D341Med (cell line): ENCODE measurements at places on chromosomes 5 and 9.

DNA sequence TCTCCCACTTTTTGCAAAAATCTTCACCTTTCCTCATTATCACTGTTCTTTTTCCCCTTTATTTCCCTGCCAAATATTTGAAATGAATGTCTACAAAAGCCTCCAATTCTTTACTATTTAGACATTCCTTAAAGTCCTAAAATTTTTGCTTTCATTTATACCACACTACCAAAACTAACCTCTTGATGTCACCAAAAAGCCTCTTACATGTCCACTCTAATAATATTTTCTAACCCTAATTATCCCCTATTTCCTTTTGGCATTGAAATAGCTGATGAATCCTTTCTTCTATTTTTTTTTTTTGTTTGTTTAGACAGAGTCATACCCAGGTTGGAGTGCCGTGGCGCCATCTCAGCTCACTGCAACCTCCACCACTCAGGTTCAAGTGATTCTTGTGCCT is 32.3 kb upstream of the NRG2 start:
- DNase-seq: no peak

DNA sequence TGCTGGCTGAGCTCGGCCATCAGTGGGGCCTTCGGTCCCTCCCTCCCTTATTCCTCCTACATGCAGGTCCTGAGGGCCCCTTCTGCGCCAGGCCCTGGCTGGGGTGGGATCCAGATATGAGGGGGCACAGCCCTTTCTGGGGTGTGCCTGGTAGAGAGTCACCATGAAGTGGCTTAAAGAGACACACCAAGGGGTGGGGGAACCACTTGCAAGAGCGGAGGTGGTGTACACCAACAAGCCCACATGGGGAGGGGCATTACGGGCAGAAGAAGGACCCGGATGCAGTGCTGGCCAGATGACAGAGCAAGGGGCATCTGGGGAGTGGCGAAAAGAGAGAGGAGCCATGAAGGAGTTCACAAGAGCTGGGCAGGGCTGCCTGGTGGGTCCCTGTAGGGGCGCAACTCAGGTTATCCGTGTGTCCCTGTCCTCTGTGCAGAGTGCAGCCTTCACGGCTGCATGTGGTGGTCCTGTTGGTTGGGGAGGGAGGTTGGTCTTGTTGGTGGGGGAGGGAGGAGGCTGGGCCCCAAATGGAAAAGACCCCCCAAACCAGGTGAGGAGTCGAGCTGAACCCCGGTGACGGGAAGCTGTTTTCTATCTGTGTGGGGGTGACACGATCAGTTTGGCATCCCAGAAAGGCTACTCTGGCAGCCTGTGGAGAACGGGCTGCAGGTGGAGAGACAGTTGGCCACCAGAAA is 158.1 kb downstream of the DAB2IP start:
- DNase-seq: no peak

- no peak for DNase-seq
Observed at GRCh38 chr5:16906255-16906654, 29.8 kb downstream of the MYO10 start.

GRCh38 chr5:32394981-32395380 is 49.6 kb downstream of the ZFR start:
- DNase-seq: no peak

DNA sequence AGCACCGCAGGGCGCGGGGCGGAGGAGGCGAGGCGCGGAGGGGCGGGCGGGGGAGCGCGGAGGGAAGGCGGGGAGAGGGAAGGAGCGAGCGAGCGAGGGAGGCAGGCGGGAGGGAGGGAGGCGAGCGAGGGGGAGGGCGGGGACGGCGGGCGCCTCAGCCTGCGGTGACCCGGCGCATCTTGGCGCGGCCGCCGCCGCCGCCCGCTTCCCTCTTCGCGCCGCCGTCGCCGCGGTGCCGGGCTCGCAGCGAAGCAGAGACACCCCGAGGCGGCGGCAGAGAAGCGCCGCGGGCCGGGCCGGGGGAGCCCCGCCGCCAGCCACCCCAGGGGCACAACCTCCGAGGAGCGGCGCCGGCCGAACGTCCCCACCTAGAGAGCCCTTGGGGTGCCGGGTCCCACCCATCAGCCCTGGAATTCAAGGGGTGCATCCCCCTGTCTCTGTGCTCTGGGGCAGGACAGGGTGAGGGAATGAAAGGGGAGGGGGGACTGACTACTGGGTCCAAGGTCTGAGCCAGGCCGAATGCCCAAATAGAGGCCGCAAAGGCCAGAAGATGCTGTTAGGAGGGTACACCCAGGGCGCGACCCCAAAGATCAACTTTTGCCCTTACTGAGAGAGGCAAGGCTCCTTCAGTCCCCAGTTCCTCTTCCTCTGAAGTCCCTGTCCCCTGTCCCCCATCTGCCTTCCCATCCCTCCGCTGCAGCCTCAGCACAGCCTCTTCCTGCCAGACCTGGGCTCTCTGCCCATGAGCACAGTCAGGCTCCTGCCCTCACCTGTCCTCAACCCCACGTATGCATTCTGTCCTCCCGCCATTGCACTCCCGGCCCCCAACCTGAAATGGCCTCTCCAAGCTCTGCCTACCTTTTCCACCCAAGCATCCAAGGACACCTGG is at the start of gene ADAMTS2:
TSS of gene ADAMTS2 (minus strand) at position 29 of the 889 bp plus-strand sequence. CDS start 133 bp downstream, outside the sequence.
- peak; percentile 85 for DNase-seq

GRCh38 chr5:88130211-88130815 is 138.3 kb downstream of the TMEM161B start:
- no peak for DNase-seq

GRCh38 chr5:37248970-37249814 is at the start of gene CPLANE1:
Gene CPLANE1 (minus strand): TSS chr5:37249376. CDS start chr5:37247698, 1,678 bp downstream.
- peak; percentile 95 for DNase-seq

DNA sequence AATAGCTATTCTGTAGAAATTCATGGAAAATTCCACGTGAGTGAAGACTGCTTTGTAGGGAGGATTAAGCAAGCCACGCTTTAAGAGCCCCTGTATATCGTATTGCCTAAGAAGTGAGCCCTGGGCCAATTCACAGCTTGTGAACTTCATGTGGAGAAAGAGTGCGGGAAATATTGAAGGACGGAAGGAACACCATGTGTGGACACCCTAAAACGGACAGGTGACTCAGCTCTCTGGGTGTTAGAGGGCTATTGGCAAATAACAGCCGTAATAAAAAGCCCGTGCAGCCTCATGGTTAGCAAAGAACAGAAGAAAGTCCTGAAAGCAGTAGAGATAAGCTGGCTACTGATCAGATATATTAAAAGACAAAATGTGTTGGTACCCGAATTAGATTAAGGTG is 26.4 kb downstream of the ZNF366 start:
- no peak for DNase-seq

GRCh38 chr5:149798466-149798865 is 68.4 kb downstream of the PPARGC1B start:
- DNase-seq: no peak

GRCh38 chr5:178291969-178292825 is 59.6 kb upstream of the PHYKPL start:
- no peak for DNase-seq

GRCh38 chr9:32533336-32533735 is 7.3 kb upstream of the RIGI start:
- peak; percentile 24 for DNase-seq

- DNase-seq: peak; percentile 30
Observed at GRCh38 chr9:28774433-28775235, 1201.4 kb upstream of the C9orf72 start.

DNA sequence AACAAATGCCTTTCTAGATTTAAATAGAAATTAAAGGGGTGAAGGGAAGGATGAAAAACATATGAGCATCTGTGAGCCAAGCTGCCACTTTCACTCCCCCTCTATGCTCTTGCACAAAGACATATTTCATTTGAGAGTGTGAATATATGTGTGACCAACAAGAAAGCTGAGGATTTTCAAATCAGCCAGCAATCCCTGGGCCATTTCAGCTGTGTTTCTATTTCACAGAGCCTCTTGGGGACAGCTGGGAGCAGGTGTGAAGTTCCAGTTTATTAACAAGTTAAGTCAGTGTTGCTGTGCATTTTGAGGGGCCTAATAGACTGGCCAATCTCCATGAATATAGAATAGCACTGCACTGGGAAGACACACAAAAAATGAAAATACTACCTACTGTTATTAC is 248.7 kb upstream of the RGMB start:
- no peak for DNase-seq

- no peak for DNase-seq
Observed at GRCh38 chr9:133523106-133523505, 1.7 kb downstream of the MYMK start.

DNA sequence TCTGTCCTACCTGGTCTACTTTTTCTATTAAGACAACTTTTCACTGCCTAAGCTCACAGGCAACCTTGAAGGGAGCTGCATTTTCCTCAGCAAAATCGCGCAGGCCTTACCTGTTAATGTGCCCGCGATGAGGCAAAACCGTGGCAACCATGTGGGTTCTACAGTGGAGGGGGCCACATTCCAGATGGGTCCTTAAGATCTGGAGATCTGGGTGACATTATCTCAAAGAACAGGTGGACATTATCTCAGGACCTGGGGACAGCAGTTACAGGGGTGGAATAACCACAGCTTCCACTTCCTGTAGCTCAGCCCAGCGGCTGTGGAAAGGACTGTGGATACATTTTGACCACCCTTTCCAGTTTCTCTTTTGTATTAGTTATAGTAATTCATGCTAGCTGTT is 112.8 kb upstream of the PTCH1 start:
- no peak for DNase-seq

DNA sequence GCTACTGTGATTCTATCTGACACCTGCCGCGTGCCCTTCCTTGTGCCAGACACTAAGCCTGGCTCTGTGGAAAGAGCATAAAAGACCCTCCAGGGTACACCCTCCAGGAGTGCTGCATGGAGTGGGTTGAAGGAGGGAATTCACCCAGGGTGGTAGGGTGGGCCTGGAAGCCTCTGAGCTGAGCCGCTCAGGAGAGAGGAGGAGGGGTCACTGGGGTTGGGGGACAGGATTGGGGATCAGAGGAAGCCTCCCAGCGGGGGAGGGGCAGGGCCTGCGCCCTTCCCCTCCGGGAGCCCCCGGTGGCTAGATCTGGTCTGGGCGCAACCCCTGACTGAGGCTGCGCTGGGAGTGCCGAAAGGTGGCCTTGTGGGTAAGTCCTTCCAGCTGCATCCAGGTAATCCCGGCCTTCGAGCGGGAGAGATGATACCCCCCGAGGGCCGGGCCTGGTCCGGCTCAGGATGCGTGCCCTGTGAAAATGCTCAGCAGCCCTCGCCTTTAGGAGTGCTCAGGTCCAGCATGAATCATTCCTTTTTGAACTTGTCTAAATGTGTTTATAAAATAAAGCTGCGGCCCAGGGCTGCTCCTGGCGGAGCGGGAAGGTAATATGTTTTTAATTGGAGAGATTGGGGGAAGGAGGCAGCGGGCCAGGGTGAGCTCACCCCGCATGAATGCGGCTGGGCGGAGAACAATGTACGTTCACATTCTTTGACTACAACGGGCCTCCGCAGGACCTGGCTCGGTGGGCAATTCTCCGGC is 118.1 kb upstream of the SMIM23 start:
- peak; percentile 36 for DNase-seq

GRCh38 chr9:70477146-70477745 is 62.8 kb upstream of the KLF9 start:
- no peak for DNase-seq

DNA sequence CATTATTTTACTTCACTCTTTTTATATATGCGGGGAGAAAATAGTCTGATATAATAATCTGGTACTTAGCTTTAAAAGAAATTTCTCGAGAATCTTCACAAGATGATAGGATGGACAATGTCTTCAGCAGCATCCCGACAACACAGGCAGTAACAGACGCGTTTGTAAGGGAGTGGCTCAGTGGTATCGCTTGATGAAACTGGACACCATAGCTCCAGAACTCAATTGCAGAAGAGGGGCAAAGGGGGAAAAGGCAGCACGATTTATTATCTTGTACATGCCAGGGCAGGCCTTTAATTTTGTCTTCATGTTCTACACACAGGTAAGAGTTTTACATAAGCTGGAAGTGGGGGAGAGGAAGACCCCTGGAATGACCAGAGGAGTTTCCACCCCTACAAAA is 15.7 kb downstream of the IL4 start:
- no peak for DNase-seq

GRCh38 chr5:96243862-96244261 is 189.2 kb downstream of the PCSK1 start:
- no peak for DNase-seq

- DNase-seq: no peak
Observed at GRCh38 chr5:139181835-139182452, 16.2 kb downstream of the SIL1 start.

- DNase-seq: no peak
Observed at GRCh38 chr9:121303456-121304451, 35.8 kb downstream of the GSN start.

GRCh38 chr5:89573345-89573744 is 690.4 kb upstream of the MEF2C start:
- DNase-seq: no peak

DNA sequence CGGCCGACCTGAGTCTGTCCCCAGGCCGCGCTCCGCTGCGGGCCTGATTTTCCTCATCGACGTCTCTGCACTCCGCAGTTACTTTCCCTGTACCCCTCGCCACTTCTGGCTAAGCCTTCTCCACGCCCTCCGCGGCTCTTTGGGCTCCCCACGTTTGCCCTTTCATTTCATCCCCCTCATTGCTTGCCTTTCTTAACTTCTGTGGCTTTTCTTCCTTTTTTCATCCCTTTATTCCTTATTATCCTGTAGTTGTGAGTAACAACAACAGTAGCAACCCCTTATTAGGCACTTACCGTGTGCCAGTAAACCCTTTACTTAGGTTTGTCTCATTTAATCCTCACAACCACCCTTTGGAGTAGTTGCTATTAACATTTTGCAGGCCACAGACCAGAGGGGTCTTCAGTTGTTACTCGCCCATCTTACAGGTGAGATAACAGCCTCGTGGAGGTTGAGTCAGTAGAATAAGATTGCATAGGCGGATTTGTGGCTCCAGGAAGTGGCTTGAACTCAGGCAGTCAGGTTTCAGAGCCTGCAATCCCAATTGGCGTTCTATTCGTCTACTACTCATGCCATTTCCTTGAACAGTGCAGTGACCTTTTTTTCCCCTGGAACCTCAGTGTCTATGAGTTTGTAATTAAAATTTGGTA is 724 bp downstream of the TCERG1 start:
- DNase-seq: no peak

GRCh38 chr5:139848508-139849100 is 53.0 kb downstream of the PSD2 start:
- no peak for DNase-seq

DNA sequence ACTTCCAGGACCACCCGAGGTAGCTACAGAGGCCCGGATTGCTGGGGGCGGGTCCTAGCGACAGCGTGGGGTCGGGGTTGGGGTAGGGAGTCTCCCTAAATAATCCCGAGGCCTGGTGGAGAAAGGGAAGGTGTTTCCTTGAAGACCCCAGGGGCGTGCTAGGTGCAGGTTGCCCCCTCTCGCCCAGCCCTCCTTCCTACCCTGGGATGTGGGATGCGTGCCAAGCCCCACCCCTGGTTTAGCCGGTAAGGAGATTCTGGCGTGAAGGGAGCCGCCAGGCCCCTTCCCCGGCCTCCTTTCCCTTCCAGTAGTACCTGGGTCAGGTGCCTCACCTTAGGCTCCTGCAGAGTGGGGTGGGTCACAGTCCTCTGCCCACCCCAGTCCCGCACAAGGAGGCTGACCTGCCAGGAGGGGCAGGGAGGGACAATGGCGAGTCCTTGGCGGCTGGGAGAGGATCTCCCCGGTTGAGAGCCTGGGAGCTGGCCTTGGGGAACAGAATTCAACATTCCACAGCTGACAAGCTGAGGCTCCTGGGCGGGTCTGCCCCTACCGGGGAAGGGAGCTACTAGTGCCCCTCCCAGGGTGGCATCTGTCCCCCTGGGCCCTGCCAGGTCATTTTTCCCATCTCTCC is 674 bp downstream of the TSPAN17 start:
- peak; percentile 76 for DNase-seq

- no peak for DNase-seq
Observed at GRCh38 chr9:33437898-33438297, 9.5 kb downstream of the AQP3 start.
